HFFc6 (cell line): ENCODE measurements at places on chromosomes 5 and 9.

DNA sequence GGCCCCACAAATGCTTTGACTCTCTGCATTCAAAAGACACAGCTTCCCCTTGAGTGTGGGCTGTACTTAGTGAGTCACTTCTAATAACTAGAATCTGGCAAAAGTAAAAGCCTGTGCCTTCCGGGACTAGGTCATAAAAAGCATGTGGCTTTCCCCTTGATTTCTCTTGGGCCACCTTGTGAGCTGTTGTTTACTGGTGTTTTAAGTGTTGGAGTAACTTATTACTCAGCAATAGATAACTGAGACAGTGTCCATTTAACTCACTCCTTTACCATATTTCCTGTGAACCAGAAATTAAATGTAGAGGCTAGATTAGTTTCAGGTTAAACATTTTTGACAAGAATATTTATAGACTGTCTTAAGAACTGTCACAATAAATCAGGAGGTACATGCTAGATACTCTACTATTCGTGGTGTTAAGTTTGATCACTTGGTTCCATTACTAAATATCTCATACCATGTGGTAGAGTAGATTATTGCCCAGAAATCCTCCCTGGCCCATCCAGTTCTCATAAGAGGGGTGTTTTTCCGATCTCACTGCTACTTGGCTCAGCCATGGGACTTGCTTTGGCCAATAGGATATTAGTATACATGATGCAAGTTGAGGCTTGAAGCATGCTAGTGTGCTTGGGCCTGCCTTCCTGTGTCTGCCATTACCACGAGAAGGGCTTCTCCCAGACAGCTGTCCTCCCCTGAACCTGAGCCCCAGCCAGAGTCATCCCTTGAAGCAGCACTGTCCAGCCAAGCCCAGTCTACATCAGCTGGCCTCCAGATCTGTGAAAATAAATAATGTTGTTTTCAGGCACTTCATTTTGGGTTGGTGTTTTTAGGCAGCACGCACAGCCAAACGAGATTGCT, 10.4 kb upstream of the CMBL start:
- DNase-seq, result peak; percentile 33

DNA sequence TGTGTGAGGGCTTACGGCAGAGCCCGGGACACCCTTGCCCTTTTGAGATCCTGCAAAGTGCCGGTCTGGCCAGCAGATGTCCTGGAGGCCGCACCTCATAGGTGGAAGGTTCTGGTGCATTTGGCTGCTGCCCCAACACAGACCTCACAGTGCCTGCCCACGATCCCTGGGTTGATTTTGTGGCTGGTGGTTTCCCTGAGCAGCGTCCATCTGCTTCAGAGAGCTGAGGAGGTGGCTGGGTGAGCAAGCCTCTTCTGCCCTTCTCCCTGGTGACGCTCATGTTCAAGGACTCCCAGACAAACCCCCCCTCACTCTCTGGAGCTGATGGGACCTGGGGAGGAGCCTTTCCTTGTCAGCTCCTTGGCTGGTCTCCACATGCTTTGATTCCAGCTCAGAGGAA, 18.9 kb downstream of the BNIP1 start:
- no peak for DNase-seq

DNA sequence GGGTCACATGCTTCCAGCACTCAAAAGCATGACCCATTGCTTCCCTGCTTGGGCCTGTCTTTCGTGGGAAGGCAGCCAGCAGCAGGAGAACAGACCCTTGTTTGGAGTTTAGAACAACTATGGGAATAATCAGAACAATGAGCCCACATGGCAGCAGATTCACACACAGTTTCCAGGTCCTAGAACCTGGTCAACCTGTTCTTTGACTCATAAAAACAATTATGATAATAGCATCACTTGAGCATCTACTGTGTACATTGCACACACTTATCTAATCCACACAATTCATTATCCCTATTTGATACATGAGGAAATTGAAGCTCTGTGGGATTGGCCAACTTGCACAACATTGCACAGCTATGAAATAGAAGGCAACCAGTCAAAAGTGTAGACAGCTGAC, 41.7 kb downstream of the KLF4 start:
- DNase-seq, result no peak

DNA sequence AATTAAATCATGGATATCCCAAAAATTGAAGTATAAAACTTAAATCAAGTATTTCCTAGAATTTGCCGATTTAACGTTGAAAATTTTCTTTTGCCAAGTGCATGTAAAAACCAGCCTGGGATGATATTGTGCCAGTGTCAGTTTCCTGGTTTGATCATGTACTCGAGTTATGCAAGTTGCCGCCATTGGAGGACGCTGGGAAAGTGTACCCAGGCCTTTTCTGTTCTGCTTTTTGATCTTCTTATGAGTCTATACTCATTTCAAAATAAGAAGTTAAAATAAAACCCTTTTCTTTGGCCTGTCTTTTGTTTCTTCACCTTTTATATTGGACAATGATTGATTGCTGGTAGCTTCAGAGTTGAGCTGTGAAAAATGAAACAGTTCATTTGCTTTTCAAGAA, 93.1 kb upstream of the NFIL3 start:
- no peak for DNase-seq

GRCh38 chr5:76683816-76684731, 31.9 kb upstream of the F2R start:
- no peak for DNase-seq

- DNase-seq, result no peak
These were observed 36.0 kb upstream of the PRLR start for GRCh38 chr5:35266276-35266675.

DNA sequence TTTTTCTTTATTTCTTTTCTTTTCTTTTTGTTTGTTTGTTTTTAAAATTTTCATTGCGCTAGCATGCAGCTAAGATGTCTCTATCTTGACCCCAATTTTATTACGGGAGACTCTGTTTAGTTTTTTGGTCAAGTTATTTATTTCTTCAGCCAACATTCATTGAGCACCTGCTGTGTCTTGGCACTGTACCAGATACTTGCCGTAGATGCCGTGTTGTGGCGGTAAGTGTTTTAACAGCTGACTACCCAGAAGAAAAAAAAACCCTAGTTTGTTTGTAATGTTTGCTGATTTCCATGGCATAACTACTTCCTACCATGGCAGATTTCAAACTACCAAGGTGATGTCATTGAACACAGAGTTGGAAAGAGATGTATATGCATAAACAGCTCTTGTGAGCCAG, 65.0 kb downstream of the UGCG start:
- no peak for DNase-seq

DNA sequence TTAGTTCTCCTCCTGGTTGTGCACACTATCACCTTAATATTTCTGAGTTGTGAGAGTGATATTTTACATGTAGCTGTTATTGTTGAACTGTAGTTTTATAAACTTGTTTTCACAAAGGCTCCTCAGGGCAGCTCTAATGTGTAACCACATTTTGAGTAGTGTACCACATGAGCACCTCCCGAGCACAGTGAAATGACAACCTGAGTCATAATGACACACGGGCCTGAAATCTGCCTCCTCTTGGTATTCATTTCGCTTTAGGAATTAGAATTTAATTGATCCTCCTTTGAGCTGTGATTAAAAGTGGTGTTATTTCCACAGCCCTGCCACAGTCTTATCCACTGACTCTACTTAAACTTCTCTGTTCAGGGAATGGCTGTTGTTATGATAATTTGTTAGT, 7.9 kb downstream of the MTRR start:
- peak; percentile 72 for DNase-seq

DNA sequence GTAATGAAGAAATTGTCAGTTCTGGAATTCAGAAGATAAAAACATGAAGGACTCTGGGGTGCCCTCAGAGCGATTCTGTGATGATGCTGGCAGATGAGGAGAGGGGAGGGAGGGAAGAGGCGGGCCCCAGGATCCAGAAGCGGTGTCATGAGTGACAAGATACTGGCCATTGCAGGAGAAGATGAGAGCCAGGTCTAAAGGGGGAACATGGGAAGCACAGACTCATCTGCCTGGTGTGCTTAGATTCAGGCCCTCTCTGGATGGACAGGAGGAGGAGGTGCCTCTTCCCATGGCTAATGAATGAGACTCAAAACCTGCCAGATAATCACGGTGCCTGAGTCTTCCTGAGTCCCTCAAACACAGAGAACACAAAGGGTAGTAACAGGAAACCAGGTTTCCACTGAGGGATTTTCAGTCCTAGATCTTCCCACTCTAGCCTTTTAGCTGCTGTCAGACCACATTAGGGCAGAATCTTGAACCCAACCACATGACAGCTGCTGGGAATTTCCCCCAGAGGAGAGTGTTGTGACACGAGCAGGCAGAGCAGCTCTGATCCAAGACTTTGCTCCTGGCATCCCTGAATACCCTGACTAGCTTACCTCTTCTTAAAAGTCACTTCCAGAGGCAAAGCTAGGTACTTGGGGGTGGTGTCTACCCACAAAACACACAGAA, 28.2 kb upstream of the HSPA9 start:
- no peak for DNase-seq

- DNase-seq, result no peak
These were observed 23.5 kb upstream of the SMIM23 start for GRCh38 chr5:171762021-171762608.

GRCh38 chr5:871596-872298, 20.9 kb downstream of the BRD9 start:
- DNase-seq, result no peak

DNA sequence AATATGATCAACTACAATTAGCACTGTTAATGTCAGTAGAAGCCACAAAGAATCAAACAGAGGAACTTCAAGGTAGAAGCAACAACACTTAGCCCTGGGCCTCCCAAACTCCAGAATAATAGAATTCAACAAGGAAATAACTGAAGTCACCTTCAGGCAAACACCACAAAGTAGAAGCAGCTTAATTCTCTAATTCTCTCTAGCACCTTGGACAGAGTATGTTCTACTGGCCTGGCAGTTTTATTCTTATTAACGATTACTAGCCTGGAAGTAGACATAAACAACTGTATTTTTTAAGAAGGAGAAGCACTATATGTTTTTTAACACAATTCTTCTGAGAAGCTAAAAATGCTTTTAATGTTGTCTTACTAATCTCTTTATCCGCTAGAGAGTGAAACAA, 911.9 kb downstream of the DTWD2 start:
- no peak for DNase-seq

GRCh38 chr9:93154293-93154903, 20.3 kb upstream of the NINJ1 start:
- DNase-seq, result no peak

DNA sequence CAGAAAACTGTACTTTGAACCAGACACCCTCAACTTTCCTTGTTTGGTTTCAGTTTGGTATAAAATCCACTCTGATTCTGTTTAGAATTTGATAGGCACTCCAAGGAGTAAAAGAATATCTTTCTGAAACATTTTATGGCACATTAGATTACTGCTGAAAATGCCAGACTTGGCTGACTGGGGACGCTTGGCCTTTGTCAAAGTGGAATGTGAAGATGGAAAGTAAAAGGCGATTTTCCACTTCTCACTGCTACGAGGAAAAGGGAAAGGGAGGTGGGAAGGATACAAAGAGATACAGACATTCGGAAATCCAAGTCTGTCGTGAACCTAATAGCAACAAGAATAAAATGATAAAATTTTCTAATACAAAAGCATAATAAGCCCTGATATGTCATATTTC, 203.9 kb downstream of the DMRT2 start:
- DNase-seq, result no peak

GRCh38 chr9:35515766-35516165, 25.9 kb downstream of the RUSC2 start:
- no peak for DNase-seq

- no peak for DNase-seq
These were observed 85.4 kb downstream of the PDE8B start for GRCh38 chr5:77295863-77296378.

DNA sequence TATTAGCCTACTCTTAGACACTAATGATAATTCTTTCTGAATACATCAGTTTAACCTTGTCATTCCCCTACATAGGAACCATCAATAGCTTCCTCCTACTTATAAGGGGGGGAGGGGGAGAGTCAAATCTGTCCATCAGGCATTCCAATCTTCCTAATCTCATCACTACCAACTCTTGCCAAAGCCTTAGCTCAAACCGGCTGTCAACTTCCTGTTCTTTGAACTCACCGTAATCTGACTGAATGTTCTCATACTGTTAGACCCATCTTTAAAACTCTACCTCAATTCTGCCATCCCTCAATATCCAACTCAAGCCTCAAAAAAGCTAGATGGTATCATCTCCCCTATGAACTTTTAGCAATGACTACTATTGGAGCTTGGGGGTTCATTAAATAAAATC, 41.9 kb upstream of the RNF38 start:
- DNase-seq, result no peak

GRCh38 chr9:34552606-34552981, 29.8 kb upstream of the ENHO start:
- DNase-seq, result no peak

- no peak for DNase-seq
These were observed 6.1 kb upstream of the DMRT3 start for GRCh38 chr9:970151-970996.

DNA sequence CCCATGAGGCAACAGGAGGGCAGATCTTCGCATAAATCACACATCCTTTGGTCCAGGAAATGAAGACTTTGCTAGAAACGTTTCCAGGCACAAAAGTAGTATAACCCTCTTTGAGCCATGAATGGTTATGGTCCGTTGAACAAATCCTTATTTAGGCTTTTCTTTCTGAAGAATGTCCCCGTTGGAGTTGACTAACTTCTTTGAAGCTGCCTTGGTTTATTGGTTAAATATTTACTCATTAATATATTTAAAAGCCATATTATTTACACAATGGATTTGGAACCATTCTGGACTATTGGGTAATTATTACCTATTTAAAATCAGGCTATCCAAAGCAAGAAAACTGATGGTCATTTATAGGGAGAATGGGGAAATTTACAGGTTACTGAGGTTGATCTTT, 347.6 kb upstream of the SLC30A5 start:
- no peak for DNase-seq

- DNase-seq, result no peak
These were observed 3.0 kb upstream of the TUT7 start for GRCh38 chr9:86356871-86357866.

GRCh38 chr5:82340799-82341198, 62.6 kb upstream of the RPS23 start:
- DNase-seq, result no peak

GRCh38 chr5:144581044-144581443, 410.4 kb downstream of the KCTD16 start:
- DNase-seq, result no peak

DNA sequence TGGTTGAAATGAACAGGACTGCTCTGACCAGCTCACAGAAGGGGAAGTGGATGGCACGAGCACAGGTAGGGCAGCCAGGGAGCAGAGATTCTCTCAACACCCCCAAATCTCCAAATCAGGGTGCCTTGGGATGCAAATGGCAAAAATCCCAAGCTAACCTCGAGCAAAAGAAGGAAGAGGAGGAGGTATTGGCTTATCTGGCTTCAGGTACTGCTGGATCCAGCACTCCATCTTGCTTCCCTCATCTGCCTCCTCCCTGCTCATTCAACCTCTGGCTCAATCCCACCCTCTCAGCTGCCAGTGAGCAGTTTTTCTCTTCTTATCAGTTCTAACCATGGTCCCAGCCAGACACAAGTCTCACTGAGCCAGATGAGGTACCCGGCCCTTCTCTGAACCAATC, 41.6 kb upstream of the GGTA1 start:
- no peak for DNase-seq

DNA sequence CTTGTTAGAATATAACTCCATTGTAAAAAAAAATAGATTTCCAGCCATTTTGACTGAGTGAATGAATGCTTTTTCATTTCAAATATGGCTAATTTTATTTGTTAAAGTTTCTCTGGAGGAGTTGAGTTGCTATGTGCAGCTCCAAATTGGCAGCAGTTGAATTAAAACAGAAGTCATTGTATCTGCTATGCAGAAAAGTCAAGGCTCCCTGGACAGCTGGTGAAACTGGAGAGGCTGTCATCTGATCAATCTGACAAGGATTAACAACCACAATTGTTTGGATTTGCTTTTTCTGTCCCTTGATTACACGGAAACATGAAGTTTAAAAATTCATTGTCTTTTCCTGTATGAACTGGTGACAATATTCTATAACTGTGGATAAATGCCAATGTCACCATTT, 713.9 kb downstream of the EFNA5 start:
- no peak for DNase-seq
